ENCODE measurements at places on chromosomes 11 and 22.

DNA sequence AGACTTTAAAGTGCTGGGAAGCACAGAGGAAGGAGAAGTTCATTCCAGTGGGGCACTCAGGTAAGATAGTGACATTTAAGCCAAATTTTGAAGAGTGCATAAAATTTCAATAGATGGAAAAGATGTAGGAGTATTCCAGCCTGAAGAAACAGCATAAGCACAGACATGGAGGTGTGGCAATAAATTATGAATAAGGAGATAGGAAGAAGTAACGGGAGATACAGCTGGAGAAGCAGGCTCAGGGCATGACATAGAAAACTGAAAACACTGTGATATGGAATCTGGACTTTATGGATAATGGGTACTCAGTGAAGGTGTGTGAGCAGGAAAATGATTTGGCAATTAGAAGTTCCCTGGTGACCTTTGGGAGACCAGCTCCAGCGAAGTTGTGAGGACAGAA, 33.3 kb downstream of the P4HA3 start:
- DNase-seq = no peak

DNA sequence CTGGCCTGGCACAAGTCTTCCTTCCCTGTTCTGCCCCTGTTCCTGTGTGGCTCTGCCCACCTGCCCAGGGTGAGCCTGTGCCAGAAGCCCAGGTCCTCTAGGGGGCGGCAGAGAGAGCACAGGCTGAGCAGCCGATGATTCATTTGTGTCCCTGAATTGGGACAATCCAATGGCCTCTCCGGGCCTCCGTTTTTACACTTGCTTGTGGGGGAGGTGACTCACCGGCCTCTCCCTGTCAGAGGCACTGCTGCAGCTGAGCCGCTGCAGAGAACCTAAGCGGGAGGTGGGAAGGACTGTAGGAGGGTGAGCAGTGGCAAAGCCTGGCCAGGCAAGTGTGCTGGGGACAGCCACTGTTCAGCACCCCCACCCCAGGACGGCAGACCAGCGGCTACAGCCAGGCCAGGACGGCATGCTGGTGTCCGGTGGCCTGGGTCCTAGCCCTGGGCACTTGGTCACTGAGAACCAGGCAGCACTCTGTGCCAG, 65.2 kb upstream of the LMO1 start:
- peak; percentile 3 for DNase-seq

GRCh38 chr11:112344040-112344413, 83.4 kb upstream of the PLET1 start:
- DNase-seq = no peak

GRCh38 chr11:12196308-12196707, 85.9 kb downstream of the MICAL2 start:
- no peak for DNase-seq

DNA sequence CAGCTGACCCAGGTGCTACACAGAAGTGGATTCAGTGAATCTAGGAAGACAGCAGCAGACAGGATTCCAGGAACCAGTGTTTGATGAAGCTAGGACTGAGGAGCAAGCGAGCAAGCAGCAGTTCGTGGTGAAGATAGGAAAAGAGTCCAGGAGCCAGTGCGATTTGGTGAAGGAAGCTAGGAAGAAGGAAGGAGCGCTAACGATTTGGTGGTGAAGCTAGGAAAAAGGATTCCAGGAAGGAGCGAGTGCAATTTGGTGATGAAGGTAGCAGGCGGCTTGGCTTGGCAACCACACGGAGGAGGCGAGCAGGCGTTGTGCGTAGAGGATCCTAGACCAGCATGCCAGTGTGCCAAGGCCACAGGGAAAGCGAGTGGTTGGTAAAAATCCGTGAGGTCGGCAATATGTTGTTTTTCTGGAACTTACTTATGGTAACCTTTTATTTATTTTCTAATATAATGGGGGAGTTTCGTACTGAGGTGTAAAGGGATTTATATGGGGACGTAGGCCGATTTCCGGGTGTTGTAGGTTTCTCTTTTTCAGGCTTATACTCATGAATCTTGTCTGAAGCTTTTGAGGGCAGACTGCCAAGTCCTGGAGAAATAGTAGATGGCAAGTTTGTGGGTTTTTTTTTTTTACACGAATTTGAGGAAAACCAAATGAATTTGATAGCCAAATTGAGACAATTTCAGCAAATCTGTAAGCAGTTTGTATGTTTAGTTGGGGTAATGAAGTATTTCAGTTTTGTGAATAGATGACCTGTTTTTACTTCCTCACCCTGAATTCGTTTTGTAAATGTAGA, 1.7 kb downstream of the MALAT1 start:
- no peak for DNase-seq
